ENCODE measurements at places on chromosomes 11 and 22.

DNA sequence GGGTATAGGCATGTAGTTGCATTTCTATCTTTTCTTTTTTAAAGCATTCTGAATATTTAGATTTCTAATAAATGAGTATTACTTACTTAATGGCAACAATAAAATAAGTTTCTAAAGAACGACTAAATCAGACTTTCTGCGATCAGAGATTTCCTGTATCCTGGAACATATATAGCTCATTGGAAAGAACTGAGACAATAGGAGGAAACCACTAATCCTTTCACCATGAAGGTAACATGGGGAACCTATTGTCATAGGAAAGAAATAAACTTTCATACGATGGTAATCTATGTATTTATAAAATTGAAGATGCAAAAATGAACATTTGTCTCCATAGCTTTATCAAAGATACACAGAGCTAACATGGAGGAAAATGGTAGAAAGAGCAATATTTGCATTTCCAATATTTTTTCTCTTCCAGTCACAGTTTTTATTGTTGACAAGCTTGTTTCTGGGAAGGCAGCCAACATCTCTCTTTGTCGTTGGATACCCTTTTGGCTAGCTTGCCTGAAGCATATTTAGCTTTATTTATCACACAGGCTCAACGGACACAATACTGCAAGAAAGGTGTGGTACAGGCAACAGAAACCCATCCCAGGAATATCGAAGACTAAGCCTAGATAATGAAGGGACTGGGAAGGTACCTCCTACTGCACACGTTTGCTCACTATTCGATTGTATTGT, 293.3 kb upstream of the MPPED2 start:
- no peak for DNase-seq

GRCh38 chr22:22800716-22801115, 86.9 kb upstream of the IGLL5 start:
- DNase-seq, result no peak

- DNase-seq, result no peak
These were observed 82.4 kb upstream of the VPREB1 start for GRCh38 chr22:22161924-22162851.

DNA sequence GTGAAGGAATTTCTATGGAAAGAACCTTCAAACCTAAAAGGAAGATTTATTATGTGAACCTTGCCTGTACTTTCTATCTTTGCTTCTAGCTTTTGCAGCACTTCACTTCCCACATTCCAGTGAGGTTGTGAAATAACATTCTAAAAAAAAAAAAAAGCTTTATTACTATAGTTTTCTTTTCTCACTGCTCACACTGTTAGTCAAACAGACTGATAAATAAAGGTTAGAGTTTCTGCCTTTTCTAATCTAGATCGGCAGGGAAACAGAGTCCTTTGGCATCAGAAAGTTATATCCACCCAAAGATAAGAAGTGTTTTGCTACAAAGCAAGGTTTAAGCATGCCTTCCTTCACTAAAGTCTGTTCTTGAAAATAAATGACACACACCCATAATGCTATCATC, 2.8 kb downstream of the AAMDC start:
- peak; percentile 28 for DNase-seq
